ENCODE measurements at places on chromosomes 16 and 17.

GRCh38 chr17:17391668-17392370 lies 85.0 kb upstream of the MED9 start:
- peak; percentile 47 for DNase-seq

GRCh38 chr17:28039251-28039650 lies 3.2 kb upstream of the NLK start:
- DNase-seq = no peak

DNA sequence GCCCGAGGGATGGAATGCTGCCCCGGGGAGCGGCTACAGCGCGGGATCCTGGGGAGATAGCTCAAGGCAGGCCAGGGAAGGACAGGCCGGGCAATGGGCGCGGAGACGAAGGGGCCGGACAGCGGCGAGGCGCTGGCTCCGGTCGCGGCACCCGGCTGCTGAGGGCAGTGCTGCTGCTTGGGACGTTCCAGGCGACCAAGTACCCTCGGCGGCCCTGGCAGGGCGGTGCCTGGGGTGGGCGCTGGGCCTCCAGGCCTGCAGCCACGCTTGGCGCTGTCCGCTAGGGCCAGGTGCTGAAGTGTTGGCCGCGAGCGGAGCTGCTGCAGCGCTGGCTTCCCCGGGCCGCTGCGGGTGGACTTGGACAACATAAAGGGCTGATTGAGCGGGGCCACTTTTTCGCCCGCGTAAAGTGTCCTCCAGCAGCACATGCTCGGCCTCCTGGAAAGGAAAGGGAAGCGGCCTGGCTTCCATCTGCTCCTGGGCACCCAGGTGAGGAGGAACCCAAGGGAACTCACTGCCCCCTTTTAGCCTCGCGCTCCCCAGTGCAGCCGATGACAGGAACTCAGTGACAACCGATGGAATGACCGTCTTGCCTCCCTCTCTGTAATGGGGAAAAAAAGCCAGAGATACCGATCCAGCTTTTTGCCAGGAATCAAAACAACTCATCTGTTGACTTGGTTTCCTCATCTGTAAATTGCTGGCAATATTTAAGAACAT lies 23.7 kb downstream of the CLEC3A start:
- peak; percentile 3 for DNase-seq

GRCh38 chr17:2107506-2107905 lies 52.6 kb downstream of the HIC1 start:
- DNase-seq = no peak

DNA sequence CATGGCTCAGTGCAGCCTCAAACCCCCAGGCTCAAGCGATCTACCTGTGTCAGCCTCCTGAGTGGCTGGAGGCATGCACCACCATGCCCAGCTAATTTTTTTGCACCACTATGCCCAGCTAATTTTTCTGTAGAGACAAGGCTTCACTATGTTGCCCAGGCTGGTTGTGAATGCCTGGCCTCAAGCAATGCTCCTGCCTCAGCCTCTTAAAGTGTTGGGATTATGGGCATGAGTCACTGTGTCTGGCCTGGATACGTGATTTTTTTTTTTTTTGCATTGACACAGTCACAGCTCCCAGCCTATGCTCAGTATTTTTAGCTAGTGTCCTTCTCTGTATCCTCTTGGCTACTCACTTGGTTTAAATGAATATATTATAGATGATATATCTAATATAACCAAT lies 377.0 kb upstream of the TNRC6C start:
- DNase-seq = no peak

DNA sequence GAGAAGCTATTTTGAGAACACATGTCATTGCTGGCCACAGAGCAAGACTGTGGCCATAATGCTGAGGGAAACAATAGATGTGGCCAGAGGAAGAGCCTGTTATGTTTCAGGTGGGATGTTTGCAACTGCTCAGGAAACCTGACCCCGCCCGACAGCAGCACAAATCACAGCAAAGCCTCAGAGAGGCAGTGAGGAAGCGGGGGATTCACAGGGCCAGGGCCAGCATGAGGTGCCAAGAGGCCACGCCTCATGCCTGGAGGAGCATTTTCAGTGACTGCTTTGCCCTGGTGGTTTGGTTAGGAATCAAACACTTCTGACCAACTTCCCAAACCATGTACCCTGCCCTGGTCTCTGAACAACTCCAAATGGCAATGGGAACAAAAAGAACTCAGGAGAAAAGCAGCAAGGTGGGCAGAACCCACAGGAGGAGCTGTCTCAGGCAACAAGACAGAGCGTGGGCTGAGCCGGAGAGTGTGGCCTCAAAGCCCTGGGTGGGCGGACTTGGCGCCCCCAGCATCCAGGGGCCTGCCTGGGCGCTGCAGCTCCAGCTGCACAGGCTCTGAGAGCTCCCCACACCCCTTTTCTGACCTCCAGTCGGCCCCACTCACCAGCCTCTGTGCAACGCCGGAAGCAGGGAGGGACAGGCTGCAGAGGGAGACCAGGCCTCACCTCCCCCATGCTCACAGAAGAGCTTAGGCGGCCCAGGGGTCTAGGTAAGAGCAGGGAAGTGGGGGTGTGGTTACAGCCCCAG lies 20.6 kb downstream of the HIC1 start:
- DNase-seq = no peak

- peak; percentile 0 for DNase-seq
Observed at GRCh38 chr17:3400055-3400454, 1.8 kb upstream of the OR1E1 start.

DNA sequence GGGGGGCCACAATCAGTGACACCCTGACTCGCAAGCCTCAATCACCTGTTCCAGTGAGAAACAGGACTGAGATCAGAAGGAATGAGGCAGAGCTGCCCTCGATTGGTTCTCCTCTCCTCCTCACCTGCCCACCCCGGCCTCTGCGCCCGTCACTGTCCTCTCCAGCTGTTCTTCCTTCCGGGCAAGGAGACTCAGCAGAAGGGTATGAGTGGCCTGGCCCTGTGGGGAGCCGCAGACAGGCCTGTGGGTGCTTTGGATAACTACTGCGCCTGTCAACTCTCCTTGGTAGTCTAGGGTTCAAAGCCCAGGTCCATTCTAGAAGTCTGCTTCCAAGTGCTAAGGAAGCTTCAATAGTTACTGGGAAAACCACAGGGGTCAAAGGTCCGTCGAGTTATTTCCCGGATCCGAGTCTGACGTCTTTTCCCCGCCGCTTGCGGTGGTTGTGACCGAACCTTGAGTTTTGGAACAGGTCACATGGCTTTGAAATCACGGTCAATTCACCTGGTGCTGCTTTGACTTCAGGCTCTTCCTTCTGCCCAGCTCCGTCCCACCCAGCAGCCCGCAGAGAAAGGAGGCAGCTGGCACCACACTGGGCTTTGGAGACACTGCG lies 8.3 kb downstream of the CARD14 start:
- DNase-seq = no peak

DNA sequence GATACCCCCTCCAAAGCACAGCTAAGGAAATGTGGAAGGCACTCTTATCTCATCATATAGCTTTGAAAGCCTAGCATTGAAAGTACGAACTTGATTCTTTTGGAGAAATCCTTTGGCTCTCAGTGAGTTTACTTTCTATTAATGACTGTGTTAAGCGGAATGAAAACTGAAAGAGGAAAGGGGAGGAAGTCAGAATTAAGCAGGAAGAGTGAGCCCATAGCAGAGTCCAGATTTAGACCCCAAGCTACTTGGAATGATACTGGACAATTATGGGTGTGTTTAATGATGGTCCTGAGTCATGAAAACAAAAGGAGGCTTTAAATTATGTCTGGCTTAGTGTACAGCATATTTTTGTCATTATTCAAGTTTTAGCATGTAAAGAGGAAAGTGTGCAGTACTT lies 42.2 kb downstream of the TENT4B start:
- DNase-seq = no peak

DNA sequence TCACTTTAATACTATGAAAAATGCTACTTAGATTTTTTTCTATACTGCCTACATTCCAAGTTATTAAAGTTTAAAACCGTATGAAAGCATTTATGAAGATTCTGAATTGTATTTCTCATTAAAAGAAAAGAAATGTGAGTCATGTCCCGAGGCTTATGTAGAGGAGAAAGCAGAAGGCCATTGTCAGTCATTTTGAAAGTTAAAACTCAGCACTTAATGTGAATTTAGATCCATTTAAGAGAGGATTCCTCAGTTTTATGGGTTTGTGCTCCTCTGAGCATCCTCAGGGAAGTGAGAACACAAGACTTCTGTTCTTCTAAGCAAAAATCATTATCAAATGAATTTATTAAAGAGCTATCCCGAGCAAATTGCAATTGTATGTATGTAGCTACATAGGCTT lies 11.8 kb downstream of the C17orf75 start:
- DNase-seq = no peak

- DNase-seq = no peak
Observed at GRCh38 chr17:14845591-14846281, 419.4 kb downstream of the PMP22 start.

- DNase-seq = no peak
Observed at GRCh38 chr17:47401100-47401499, 77.3 kb downstream of the EFCAB13 start.

DNA sequence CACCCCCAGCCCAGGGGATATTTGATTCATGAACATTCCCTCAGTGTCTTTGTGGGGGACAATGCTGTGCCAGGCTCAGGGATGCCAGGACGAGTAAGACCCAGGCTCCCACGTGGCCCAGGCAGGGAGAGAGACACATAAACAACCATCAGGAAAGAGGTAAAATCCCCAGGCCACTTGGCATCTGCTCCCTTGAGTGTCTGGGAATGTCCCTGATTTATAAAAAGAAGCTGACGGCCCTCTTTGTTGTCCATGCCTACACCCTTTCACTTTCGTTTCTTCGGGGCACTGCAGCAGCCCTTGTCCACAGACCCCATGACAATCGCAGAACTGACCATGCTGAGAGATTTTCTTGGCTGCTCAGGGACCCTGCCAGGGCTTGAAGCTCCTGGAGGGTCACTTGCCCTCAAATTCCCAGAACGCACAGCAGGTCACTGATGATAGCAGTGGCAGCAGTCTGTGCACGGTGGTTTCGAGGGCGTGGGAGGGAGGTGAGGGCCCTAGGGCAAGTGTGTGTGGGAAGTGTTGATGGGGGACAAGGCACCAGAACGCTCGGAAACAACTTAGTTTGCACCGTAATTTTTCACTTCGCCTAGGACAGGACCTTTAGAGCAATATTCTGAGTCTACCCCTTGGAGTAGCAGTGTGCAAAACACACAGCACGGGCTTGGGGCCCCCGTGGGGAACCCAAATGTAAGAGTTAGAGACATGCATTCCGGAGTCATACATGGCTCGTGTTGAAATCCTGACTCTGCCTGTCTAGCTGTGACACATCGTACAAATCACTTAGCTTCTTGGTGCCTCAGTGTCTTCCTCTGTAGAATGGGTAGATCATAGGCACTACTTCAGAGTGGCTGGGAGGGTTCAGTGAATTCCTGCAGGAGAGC lies 4.7 kb downstream of the NOD2 start:
- DNase-seq = no peak

DNA sequence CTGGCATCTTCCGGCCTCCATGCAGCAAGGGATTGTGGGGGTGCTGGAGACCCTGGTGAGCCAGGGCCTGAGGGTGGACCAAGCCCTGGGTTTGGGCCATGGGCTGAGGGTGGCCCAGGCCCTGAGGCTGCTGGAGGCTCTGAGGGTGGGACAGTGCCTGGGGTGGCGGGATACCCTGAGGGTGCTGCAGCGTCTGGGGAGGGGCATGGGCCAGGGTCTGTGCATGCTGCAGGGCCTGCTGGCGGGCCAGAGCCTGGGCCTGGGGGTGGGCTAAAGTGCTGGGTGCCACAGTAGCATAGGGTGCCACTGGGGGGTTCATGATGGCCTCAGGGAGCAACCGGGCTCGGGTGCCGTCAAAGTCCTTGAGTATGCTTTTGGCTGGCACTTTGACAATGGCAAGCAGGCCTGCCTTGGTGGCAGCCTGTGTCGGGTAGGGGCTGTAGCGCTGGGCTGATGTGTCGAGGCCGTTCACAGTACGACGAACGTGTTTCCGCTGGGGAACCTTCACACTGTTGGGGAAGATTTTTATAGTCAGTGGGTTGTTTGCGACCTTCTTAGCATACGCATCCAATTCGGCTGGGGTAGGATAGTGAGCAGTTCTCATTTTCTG lies 15.6 kb downstream of the TRAF4 start:
- DNase-seq = no peak

GRCh38 chr17:16915752-16916556 lies 56.0 kb downstream of the TNFRSF13B start:
- DNase-seq = peak; percentile 46

DNA sequence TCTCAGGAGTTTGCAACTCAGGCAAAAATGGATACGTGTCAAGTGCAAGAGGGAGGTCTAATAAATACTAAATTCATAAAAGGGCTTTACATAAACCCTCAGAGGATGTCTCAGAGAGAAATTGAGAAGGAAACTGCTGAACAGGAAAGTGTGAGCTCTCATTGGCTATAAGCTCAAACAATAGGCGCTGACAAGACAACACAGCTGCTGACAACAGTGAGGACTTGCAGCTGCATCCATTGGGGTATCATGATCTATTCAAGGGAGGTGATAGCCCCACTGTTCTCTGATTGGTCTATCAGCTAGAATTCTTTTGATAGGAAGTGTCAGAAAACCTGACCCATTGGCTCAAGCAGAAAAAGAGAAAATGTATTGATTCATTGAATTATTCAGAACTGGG lies 187.2 kb downstream of the CBLN1 start:
- no peak for DNase-seq

GRCh38 chr17:66580184-66580955 lies 254.5 kb upstream of the CACNG5 start:
- DNase-seq = no peak

DNA sequence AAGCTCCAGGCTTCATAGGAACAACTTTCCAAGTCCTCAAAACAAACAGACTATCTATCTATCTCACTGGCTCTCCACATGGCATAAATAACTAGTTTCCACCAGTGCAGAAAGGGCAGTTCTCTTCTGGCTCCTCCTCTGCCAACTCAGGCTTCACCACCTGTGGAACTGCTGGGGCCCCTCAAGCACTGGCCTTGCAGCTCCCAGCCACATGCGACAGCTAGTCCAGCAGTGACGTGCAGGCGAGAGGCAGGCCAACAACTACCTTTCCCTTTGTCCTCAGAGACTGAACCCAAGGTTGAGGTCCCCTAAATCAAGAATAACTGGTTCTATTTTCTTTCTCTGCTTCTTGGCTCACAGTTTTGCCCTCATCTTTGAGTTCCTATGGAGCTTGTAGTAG lies 137.6 kb downstream of the AATF start:
- DNase-seq = no peak

DNA sequence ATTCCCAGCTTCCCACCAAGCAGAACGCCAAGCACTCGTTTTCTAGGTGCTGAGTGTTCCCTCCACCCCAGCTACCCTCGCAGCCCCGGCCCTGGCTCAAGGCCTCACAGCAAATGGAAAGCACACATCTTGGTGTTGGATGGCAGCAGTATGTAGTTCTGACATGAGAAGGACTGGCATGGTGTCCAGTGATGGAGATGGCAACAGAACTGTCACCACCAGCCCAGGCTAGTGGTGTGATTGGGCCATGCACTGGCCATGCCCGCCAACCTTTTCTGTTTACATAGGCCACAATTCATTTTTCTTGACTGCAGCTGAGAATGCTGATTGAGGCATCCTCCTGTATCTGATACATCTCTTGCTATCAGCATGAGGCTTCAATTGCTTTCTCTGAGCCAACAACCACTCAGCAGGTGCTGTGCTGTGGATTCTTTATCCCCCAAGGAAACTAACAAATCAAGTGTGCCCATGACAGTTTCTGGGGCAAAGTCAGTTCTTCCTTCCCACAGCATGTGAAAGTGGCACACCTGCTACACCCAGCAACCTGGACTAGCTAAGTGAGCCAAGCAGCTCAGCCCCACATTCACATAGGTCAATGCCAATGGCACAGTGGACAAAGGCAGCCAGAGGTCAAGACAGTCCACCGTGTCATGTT lies 3.8 kb downstream of the SLC12A4 start:
- no peak for DNase-seq

Measured in NAMALWA (cell line).